Aortic smooth muscle cell (primary cell): ENCODE measurements at places on chromosomes 2 and 18. TPM values are rescaled to one million over a fixed set of nuclear protein-coding genes. Genes with fewer than 3 reads are reported as not detected.

Gene RAMP1
- total RNA-seq: 3.2 and 14.9 TPM in 2 replicates

Gene SERPINB4
- not detected in 2 replicates for total RNA-seq

Gene IL1RL2
- 0.81 and 2.2 TPM in 2 replicates for total RNA-seq

Gene IGFBP5
- 139 and 270 TPM in 2 replicates for total RNA-seq

Gene BMP10
- total RNA-seq: not detected in 2 replicates

Gene CPLX4
- total RNA-seq: not detected in 2 replicates

Gene SULT1C4
- total RNA-seq: 0.13 and 0.19 TPM in 2 replicates

Gene NAT8
- not detected in 2 replicates for total RNA-seq

Gene ALKAL2
- total RNA-seq: not detected in 2 replicates

Gene IFIH1
- total RNA-seq: 5.5 and 8.0 TPM in 2 replicates

Gene RGPD4
- total RNA-seq: under 0.01 TPM in 1 of 2 replicates, not detected in the other

Gene HAUS1
- 23.1 and 30.5 TPM in 2 replicates for total RNA-seq

Gene MOCOS
- total RNA-seq: 1.4 and 2.9 TPM in 2 replicates

Gene CHRNG
- not detected in 2 replicates for total RNA-seq

Gene CABYR
- total RNA-seq: 1.5 and 2.7 TPM in 2 replicates

Gene SNX17
- 136 and 145 TPM in 2 replicates for total RNA-seq

Gene CHST9
- total RNA-seq: not detected in 2 replicates

Gene POTEC
- total RNA-seq: not detected in 2 replicates
